Activated CD4-positive, alpha-beta T cell treated with anti-CD3 and anti-CD28 coated beads, Interleukin-2, amount 10 ng/mL, durations not matched to agents 7 days and 5 days (primary cell): ENCODE measurements at places on chromosomes 6 and 20. TPM values are rescaled to one million over a fixed set of nuclear protein-coding genes. Genes with fewer than 3 reads are reported as not detected.

The PROKR2 gene
- total RNA-seq: not detected

- no peaks in the 10 kb centered on the region for H3K36me3 ChIP-seq
- no peak overlapping the region for H3K27ac ChIP-seq
- H3K27me3 ChIP-seq: peaks cover 3% of the 10 kb centered on the region
- H3K4me3 ChIP-seq: no peak overlapping the region
These were observed 43.6 kb downstream of the C6orf15 start for GRCh38 chr6:31068669-31069340.

- no peaks in the 10 kb centered on the region for H3K27me3 ChIP-seq
- no peak overlapping the region for H3K27ac ChIP-seq
- no peak for DNase-seq
These were observed 52.2 kb downstream of the MYH7B start for GRCh38 chr20:35007891-35008290.

GRCh38 chr6:131159578-131159977 lies 24.3 kb downstream of the AKAP7 start:
- no peak for DNase-seq
- H3K36me3 ChIP-seq: no peaks in the 10 kb centered on the region
- H3K27ac ChIP-seq: no peak overlapping the region
- H3K4me3 ChIP-seq: no peak overlapping the region
- no peaks in the 10 kb centered on the region for H3K4me1 ChIP-seq

- peaks cover 5% of the 10 kb centered on the region for H3K27me3 ChIP-seq
- no peak for DNase-seq
- no peak overlapping the region for H3K4me3 ChIP-seq
- no peaks in the 10 kb centered on the region for H3K4me1 ChIP-seq
These were observed 75.4 kb upstream of the LAMA2 start for GRCh38 chr6:128807577-128807976.
